Hematopoietic multipotent progenitor cell treated with erythropoietin and hydrocortisone succinate and interleukin-3 and kit ligand, for 4 days (in vitro differentiated cells): ENCODE measurements at places on chromosomes 4 and X.

DNA sequence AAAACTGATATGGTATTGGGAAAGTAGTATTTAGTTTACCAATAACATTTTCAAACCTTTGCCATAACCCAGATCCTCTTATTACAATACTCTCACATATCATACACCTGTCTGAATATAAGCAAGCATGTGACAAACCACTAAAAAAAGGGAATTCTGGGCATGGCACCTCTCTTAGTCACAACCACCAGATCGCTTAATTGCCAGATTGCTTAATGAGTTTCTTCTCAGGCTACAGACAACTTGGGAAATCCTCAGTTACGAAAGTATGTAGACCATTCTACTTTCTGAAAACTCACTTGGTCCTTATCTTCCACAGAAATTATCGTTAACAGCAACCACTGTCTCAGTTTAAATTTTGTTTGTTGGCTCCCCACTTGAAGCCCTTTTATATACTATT, 2.1 kb downstream of the NAF1 start:
- peak; percentile 38 for DNase-seq

- no peak for DNase-seq
These were observed 13.8 kb downstream of the BCOR start for GRCh38 chrX:40083979-40084359.

GRCh38 chr4:145936142-145936996, 2.3 kb downstream of the ZNF827 start:
- DNase-seq: peak; percentile 87

- no peak for DNase-seq
These were observed 40.4 kb upstream of the INTS6L start for GRCh38 chrX:135480076-135480475.
